ENCODE measurements at places on chromosomes 1 and 21. TPM values are rescaled to one million over a fixed set of nuclear protein-coding genes. Genes with fewer than 3 reads are reported as not detected.

ITGB2 gene
- 9.2 TPM for total RNA-seq

BTBD19 gene
- total RNA-seq, result 0.47 TPM

ALDH4A1 gene
- total RNA-seq, result 6.4 TPM

BRINP3 gene
- total RNA-seq, result 28.9 TPM

OR2T5 gene
- not detected for total RNA-seq

LDLRAD2 gene
- total RNA-seq, result not detected

KCNJ9 gene
- 14.7 TPM for total RNA-seq

PLA2G2C gene
- total RNA-seq, result not detected

SAMD11 gene
- 0.16 TPM for total RNA-seq

CRNN gene
- total RNA-seq, result not detected

HCRTR1 gene
- 1.1 TPM for total RNA-seq

ZNF648 gene
- 0.31 TPM for total RNA-seq

GPX7 gene
- 20.9 TPM for total RNA-seq

DAB1 gene
- total RNA-seq, result 45.4 TPM

PAPPA2 gene
- total RNA-seq, result 13.1 TPM

SOX13 gene
- total RNA-seq, result 0.78 TPM

UQCRHL gene
- 2.7 TPM for total RNA-seq

S100A7A gene
- total RNA-seq, result not detected

NRDC gene
- total RNA-seq, result 76.0 TPM

RABGAP1L gene
- total RNA-seq, result 145 TPM

SORT1 gene
- total RNA-seq, result 48.2 TPM

FOXD2 gene
- 0.31 TPM for total RNA-seq

TMEM269 gene
- total RNA-seq, result 0.47 TPM

TAS1R1 gene
- not detected for total RNA-seq

VASH2 gene
- 35.9 TPM for total RNA-seq

FAAH gene
- total RNA-seq, result 22.5 TPM

OPTC gene
- not detected for total RNA-seq

LMX1A gene
- not detected for total RNA-seq

PM20D1 gene
- total RNA-seq, result not detected

DLGAP3 gene
- 3.1 TPM for total RNA-seq

TSPEAR gene
- not detected for total RNA-seq

WDR64 gene
- not detected for total RNA-seq

LENEP gene
- 2.7 TPM for total RNA-seq

TFF2 gene
- not detected for total RNA-seq

NCAM2 gene
- 82.8 TPM for total RNA-seq

AKT3 gene
- total RNA-seq, result 624 TPM

CA14 gene
- 1.7 TPM for total RNA-seq

ZMYND12 gene
- total RNA-seq, result not detected

PGLYRP3 gene
- not detected for total RNA-seq
